ENCODE measurements at places on chromosomes 16 and 17. TPM values are rescaled to one million over a fixed set of nuclear protein-coding genes. Genes with fewer than 3 reads are reported as not detected.

GRCh38 chr16:58039829-58040495 lies 14.4 kb downstream of the MMP15 start:
- no peak for DNase-seq

GRCh38 chr17:1300371-1300905 lies 21.0 kb downstream of the TRARG1 start:
- no peak for DNase-seq

Gene C16orf86
- 1.5 TPM for total RNA-seq

Gene CTRB2
- not detected for total RNA-seq

Gene CD79B
- total RNA-seq: 0.96 TPM

Gene ZSCAN10
- total RNA-seq: 212 TPM

Gene CIITA
- total RNA-seq: not detected

DNA sequence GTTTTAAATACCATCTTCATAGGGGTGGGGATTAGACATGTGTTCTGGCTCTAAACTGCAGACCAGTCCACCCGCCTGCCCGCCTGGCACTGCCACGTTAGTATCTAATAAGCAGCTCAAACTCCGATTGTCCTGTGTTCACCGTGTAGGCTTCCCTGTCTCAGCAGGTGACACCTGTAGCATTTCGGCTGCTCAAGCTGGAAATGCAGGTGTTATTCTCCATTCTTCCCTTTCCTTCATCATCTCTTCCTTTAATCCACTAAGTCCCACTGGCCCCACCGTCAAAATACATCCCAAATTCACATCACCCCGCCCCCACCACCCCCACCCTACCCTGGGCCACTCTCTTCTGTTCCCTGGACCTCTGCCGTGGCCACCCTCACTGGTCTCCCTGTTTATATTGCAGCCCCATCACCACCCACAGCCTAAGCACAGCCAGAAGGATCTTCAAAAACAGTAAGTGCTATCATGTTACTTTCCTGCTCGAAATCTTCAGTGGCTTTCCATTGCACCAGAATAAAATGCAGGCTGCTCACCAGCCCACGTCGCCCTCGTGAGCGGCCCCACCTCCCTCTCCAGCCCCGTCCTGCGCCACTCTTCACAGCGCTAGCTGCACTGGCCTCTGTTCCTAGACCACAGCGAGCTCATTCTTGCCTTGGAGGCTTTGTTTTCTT lies 65.1 kb downstream of the RTN4RL1 start:
- DNase-seq: no peak

GRCh38 chr16:2926650-2926999 lies 14.9 kb downstream of the FLYWCH1 start:
- no peak for DNase-seq

- peak; percentile 50 for DNase-seq
These were observed 662 bp downstream of the COTL1 start for GRCh38 chr16:84617041-84617790.

Gene NPIPA3
- 1.3 TPM for total RNA-seq

DNA sequence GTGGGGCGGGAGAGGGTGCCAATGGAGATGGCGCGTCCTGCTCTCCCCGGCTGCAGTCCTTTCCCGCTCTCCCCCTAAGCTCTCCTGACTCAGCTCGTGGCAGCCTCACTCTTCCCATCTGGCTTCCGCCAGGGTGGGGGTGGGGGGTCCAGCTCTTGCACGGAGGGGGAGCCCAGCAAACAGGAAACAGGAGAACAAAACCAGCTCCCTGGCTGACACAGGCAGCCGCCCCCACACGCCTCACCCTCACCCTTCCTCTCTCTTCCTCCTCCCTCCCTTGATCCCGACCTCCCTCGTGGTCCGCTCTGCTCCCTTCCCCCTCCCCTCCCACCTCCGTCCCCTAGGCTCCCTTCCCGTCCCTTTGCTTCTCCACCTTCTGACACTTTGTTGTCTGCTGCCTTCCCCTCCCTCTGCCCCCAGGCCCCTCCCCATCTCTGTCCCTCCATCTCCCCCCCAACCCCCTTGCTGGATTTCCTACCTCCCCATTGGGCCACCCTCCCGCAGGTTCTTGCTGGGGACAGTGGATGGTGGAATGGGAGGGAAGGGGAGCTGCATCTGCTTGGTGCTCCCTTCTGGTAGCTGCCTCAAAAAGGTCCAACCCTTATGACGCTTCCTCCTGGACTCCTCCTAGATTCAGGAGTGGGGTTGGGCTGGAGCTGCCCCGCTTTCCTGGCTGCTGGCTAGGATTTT lies 23.7 kb downstream of the ARHGAP23 start:
- peak; percentile 97 for DNase-seq

- DNase-seq: no peak
These were observed 30.8 kb downstream of the USP43 start for GRCh38 chr17:9676084-9676483.

DNA sequence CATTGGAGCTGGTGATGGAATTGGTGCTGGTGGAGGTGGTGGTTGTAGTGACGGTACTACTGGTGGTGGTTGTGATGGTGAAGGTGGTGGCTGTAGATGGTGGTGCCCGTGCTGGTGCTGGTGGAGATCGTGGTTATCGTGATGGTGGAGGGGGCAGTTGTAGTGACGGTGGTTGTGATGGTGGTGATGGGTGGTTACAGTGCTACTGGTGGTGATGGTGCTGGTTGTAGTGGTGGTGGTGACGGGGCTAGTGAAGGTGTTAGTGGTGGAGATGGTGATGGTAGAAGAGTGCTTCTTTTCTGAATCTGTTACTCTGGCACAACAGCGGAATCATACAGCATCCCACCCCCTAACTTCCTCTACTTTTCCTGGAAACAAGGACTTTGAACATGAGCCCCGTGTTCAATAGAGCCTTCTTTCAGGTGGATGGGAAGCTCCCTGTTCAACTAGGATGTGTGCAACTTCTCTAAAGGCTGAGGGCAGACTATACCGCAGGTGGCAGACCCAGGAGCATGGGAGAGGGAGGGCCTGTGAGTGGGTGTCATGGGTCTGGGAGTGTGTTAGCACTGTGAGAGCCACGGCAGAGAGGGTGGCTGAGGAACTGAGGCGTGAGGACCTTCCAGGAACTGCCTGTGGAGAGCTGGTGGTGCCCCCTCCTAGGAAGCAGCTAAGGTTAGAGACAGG lies 8.2 kb downstream of the TBX21 start:
- DNase-seq: peak; percentile 24

DNA sequence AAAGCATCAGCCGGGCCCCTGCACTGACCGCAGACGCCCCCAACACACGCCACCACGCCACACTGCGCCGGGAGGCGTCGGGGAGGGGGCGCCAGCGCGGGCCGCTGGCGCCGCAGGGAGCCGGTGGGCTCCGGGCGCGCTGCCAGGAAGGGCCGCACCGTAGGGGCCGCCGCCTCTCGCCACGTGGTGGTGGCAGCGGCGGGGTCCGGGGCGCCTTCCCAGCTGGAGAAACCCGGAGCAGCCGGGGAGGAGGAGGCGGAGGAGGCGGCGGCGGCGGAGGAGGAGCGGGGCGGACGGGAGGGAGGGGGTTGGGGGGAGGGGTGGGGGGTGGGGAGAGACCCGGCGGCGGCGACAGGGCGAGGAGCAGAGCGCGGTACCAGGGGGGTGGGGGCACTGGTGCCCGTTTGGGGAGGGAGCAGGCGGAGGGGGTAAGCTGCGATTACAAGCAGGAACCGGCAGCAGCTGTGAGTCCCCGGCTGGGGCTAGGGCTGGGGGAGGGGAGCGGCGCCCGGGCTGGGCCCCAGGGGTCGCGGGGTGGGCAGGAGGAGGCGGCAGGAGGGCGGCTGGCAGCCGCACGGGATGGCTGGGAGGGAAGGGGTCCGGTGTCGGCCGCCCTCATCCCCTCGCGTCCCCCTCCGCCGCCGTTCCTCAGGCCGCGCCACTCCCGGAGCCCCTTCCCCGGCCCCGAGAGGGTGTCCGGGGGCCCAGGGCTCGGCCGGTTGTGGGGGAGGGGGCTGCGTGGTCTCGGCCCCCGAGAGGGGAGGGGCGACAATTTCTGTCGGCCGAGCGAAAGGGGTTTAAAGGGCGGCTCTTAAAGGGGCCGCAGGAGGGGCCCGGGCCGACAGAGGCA lies at the start of gene TBKBP1:
Gene TBKBP1 (plus strand): TSS at position 431 of the 850 bp plus-strand sequence. CDS start 1,952 bp downstream, outside the sequence.
- DNase-seq: peak; percentile 90

DNA sequence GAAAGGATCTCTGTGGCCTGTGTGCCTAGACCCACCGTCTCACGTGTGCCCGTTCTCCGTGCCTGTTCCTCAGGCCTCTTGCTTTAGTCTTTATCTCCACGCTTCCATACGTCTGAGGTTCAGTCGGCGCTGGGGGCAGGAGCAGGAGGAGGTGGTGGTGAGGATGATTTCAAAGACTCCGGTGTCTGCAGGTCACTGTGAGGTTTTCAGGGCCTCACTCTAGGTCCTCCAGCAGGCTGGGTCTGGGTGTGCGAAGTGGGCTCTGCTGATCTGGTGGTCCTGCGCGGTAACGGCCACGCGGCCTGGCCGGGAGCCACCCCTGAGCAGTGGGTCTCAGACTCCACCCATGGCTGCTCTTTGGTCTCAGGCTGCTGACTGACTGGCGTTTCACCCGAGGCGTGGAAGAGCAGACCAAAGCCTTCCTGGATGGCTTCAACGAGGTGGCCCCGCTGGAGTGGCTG lies 14.4 kb upstream of the CLEC18A start:
- DNase-seq: no peak

- peak; percentile 86 for DNase-seq
These were observed at the start of gene SPG7 for GRCh38 chr16:89507834-89508590. SPG7 (plus strand) TSS chr16:89508403; CDS start chr16:89508418, 15 bp downstream.

GRCh38 chr16:52293204-52293603 lies 253.7 kb downstream of the TOX3 start:
- no peak for DNase-seq

GRCh38 chr17:76309461-76309860 lies 1.4 kb upstream of the QRICH2 start:
- DNase-seq: no peak

Gene CBX8
- total RNA-seq: 1.2 TPM

DNA sequence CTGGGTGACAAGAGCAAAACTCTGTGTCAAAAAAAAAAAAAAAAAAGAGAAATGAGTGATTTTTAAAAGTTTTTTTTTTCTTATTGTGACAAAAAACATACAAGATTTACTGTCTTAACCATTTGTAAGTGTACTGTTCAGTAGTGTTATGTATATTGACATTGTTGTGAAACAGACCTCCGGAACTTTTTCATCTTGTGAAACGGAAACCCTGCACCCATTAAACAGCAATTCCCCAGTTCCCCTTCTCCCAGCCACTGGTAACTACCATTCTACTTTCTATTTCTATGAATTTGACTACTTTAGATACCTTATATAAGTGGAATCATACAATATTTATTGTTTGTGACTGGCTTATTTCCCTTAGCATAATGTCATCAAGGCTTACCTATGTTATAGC lies 18.7 kb downstream of the DUS2 start:
- no peak for DNase-seq
